CD4-positive, alpha-beta T cell treated with Interleukin-15 for 1 hour (primary cell): ENCODE measurements at places on chromosomes 5 and 9.
A peak's percentile ranks its signal among the peaks of the same experiment; 100 is the strongest.

DNA sequence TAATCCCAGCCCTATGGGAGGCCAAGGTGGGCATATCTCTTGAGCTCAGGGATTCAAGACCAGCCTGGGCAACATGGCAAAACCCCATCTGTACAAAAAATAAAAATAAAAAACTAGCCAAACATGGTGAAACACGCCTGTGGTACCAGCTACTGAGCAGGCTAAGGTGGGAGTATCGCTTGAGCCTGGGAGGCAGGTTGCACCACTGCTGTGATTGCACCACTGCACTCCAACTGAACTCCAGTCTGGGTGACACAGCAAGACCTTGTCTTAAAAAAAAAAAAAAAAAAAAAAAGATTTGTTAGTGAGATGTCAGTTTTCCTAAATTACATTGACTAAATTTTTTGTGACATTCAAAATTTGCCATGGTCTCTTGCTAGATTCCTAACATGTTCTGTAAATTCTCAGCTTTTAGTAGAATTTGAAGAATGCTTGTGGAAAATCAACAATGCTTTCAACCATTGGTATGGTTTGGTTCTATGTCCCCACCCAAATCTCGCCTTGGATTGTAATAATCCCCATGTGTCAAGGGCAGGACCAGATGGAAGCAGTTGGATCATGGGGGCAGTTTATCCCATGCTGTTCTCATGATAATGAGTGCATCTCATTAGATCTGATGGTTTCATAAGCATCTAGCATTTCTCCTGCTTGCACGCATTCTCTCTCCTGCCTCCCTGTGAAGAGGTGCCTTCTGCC lies 236.1 kb downstream of the ARRDC3 start:
- DNase-seq = peak; percentile 51

DNA sequence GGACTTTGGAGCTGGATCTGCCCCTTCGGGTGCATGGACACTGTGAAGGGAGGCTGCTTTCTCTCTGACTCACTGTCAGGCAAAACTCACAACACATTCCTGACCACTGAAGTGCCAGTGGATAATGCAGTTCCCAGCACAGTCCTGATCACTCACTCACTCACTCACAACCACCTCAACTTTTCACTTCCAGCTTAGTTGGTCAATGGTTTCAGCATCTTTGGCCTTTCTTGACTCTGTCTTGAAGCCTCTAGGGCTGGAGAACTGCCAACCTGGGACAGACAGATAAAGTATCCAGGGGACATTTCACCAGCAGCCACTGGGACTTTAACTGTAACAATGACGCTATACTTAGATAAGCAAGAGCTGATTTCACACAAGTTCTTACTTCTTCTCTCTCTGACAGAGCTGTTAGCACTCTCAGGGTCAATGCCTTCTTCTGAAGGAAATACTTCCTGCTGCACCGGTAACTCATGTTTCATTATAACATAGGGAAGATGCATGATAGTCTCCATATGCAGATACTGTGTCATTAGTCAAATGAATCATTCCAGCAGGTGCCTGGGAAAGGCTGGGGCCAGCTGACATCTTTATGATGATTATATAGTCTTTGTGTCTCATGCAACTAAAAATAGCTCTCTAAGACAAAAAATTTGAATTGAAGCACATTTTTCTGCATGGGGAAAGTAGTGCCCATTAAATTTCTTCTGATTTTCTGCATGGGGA lies 499.0 kb downstream of the SEMA5A start:
- no peak for DNase-seq

DNA sequence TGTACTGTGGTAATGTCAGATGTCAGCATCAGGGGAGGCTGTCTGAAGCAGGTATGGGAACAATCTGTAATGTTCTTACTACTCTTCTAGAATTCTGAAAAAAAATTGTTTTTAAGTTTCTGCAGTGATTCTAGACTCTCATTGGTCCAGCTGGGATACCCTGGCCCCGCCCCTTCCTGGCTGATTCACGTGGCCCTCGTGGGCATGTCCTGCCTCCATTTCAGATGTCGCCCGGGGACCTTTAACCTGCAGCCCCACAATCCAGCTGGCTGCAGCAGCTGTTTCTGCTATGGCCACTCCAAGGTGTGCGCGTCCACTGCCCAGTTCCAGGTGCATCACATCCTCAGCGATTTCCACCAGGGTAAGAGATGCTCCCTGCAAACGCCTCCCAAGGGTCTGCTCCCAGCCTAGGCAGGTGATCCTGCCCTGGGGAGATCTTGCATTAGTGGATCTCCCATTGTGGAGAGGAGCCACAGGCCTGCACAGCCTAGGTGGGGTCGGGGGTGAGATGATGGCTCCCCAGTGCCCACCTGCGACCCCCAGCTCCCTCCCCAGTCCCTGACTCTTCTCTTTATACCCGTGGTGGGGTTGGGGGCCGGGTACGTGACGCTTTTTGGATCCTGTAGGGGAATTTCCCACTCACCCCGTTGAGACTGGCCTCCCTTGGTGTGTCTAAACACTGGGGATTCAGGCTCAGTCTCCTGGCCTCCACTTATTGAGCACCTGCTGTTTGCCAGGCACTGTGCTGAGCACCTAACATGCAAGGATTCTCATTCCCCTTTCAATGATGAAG lies 36.5 kb downstream of the LAMC3 start:
- DNase-seq = peak; percentile 39

DNA sequence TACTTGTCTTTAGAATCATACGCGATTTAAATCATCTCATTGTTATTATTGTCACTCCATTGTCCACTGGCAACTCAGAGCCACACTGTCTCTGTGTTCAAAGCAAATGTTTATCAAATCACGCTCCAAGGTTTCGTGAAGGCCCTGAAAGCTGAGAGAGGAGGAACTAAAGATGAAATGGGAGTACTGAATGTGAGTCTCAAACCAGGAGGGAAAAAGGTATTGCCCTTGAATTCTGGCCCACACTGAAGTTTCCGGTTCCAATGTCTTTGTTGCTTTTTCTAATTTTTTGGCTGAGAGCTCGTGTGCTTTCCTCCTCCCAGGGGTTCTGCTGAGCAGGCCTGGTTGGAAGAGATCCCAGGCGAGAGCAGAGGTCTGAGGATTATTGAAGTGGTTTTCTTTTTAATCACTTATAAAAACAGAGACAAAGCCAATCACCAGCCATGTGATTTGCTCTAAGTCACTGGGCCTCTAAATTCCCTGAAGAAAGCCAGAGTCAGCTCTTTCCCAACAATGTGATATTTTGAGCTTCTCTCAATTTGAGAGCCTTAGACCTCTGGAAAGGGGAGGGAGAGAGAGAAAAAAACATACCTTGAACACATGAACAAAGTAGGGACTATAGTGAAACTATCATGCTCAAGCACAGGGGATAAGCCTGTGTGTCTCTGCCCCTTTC lies 420.8 kb upstream of the GRAMD2B start:
- no peak for DNase-seq

DNA sequence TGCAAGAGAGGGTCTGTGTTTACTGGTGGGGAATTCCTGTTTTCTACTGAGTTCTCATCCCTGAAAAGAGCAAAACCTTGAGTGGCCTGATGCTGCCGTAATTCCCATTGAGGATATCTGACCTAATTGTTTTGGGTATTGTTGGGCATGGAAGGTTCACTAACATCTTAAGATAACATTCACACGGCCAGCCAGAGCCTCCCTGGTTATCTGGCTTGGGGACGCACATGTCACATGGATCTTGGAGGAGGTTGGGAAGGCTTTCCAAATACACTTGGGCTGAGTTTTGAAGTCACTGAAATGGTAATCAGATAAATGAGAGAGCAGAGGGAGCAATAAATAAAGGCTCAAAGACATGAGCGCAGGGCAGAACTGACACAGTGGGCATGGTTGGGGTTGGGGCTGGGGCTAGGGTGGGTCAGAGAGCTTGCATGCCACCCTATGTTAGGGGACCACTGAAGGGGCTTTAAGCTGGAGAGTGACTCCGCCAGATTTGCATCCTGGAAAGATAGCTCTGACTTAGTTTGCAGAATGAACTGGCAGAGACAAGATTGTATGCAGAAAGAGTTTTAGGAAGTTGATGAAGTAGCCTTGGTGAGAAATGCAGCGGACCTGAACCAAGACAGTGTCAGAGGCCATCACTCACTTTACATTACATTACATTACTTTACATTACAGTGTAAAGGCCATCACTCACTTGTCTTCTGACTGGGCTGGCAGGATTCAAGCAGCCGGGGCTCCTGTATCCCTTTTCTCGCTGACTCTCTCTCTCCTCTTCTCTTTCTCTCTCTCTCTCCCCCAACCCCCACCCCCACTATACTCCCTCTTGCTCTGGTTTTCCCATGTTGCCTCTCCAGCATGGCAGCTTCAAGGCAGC lies 24.2 kb downstream of the SLC1A1 start:
- DNase-seq = no peak

GRCh38 chr5:73433982-73434342 lies 14.6 kb downstream of the FOXD1 start:
- no peak for DNase-seq

DNA sequence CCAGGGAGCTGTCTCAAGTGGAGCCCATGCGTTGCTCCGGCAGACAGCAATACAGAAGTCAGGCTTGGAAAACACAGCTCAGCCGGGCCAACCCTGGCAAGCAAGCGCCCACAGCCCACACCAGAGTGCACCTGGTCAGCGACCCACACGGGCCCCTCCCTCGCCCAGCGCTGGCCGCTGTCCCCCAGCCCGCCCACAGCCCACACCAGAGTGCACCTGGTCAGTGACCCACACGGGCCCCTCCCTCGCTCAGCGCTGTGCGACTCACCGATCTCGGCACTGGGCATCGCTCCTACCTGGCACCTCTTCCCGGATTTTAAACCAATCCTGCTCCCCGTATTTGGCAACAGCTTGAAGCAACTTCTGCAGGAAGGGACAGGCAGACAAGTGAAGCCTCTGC lies 12.8 kb downstream of the SNAPC4 start:
- DNase-seq = no peak

GRCh38 chr9:83247732-83248131 lies 184.8 kb upstream of the RASEF start:
- no peak for DNase-seq

GRCh38 chr9:95930277-95930676 lies 54.8 kb downstream of the ERCC6L2 start:
- DNase-seq = no peak

DNA sequence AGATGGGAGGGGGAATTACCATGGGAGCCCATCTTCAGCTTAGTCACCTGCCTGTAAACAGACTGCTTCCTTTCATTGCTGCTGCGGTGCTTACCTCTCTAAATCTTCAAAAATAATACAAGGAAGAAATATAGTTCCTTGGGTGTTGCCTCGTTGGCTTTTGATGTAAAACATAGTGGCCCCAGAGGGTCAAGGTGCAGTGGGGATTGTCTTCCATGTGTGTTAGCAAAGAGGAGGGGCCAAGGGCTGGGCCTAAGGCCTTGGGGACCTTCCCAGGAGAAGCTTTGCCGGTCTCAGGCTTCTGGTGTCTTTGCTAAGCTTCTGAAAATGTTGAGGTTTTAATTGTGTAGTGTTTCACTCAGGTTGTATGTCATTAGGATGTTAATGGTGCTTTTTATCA lies 90.0 kb downstream of the PDE8B start:
- no peak for DNase-seq

DNA sequence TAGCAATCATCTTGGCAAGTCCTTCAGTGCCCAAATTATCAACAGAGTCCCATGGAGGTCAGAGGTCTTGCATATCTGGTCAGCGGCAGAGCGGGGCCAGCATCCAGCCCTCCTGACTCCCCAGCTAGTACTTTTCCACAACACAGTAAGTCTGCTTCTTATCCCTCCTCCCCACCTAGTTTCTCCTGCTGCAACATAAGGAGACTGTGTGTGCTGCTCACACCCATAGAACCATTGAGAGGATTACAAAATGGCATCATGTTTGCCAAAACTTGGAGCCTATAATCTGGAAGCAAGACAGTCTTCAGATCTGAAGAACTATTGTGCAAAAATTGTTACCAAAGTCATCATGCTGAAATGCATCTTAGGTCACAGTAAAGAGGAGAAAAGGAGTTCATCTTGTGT lies 125.8 kb upstream of the ZNF366 start:
- no peak for DNase-seq

DNA sequence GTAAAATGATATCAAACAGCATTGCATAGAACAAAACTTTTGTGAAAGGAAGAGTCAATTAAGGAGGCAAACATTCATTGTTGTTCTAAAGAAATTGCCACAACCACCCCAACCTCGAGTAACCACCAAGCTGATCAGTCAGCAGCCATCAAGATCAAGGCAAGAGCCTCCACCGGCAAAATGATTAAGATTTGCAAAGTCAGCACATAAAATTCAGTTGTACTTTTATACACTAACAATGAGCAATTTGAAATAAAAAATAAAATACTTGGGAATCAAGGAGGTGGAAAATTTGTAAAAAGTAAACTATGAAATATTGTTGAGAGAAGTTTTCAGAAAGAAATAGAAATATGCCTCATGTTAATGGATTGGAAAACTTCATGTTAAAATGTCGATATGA lies 1118.5 kb downstream of the PTPRD start:
- DNase-seq = no peak

DNA sequence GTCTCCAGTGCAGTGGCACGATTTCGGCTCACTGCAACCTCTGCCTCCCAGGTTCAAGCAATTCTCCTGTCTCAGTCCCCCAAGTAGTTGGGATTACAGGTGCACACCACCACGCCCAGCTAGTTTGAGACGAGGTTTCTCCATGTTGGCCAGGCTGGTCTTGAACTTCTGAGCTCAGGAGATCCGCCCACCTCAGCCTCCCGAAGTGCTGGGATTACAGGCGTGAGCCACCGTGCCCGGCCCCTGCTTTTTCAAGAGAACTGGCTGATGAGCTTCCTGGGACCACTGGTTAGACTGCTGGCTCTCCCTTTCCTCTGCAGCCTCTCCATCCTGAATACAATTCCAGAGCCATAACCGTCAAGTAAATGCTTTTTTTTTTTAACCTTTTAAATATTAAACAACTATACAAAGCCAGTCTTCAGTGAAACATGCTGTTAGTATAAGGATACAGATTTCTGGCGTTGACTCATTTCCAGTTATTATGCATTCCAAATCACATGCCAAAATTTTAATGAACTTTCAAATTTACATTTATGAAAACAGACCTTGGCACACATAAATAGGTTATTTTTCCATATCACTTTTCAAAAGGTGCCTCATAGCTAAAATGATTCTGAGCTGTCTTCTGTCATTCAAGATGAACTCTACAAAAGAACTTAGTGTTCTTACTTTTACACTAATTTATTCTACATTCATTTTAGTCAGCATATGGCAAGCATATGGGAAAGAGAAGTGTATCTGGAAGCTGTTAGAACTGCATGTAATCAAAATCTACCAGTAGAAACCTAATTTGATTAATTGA lies 116.0 kb downstream of the MLLT3 start:
- no peak for DNase-seq

DNA sequence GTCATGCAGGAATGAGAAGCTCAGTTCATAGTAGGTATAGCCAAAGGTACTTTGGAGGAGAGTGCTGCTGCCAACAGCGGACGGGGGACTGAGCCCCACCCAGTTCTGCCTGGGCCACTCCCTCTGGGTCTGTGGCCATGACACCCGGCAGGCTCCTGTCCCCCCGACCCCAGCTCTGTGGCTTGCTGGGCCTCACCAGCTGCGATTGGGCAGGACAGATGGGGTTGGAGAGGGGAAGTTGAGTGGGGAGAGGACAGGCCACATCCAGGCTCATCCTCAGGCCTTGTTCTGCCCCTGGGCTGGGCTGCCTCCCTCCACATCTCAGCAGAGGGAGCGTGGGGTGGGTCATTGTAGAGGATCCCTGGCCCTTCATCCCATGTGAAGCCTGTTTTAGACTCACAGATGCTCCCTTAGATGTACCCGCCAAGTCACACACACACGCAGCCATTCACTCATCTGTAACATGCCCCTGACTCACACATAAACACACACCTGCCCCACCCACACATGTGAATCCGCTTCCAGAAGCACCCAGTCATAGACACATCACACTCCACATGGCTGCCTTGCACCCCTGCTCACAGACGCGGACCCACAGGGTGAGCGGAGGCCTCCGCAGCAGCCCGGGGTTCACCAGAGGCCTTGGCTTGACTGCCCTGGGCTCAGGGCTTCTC lies 48.8 kb downstream of the NTNG2 start:
- DNase-seq = no peak
